Lung microvascular endothelial cell (primary cell): ENCODE measurements at places on chromosomes 7 and 10. TPM values are rescaled to one million over a fixed set of nuclear protein-coding genes. Genes with fewer than 3 reads are reported as not detected.

GRCh38 chr10:60623627-60624026 is 154.7 kb upstream of the CDK1 start:
- no peak for DNase-seq

- peak; percentile 71 for DNase-seq
Observed at GRCh38 chr7:101947899-101948298, 130.5 kb downstream of the CUX1 start.

- no peak for DNase-seq
Observed at GRCh38 chr10:74831518-74832120, 5.2 kb downstream of the KAT6B start.

- DNase-seq, result peak; percentile 45
Observed at GRCh38 chr7:12685550-12685949, 1.9 kb upstream of the ARL4A start.

Gene CPA2
- not detected in 2 replicates for total RNA-seq

Gene CFAP58
- 1.1 and 3.0 TPM in 2 replicates for total RNA-seq
